ENCODE measurements at places on chromosomes 12 and 14.

GRCh38 chr14:99909513-99910064, 116.4 kb downstream of the EML1 start:
- no peak for DNase-seq

GRCh38 chr12:109016978-109017377, 3.9 kb downstream of the SVOP start:
- DNase-seq = no peak

DNA sequence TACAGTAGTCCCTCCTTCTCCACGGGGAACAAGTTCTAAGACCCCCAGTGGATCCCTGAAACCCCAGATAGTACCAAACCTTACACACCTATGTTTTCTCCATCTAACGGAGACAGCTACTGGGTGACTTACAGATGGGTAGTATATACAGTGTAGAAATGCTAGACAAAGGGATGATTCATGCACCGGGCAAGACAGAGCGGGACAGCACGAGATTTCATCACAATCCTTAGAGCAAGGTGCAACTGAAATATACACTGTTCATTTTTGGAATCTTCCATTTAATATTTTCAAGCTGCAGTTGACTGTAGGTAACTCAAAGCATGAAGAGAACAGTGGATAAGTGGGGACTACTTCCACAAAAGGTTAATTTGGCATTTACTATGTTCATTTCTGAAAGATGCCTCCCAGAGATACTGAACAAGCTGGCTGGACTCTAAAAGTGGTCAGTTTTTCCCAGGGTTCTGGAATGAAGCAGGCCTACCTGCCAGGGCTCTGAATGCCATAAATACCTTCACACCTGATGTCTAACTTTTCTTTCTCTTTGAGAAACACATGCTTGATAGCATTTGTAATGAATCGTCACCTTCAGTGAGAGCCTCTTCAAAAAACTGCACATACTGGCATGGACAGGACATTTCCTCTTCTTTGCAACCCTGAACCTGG, 127.7 kb upstream of the FOXN3 start:
- DNase-seq = no peak

DNA sequence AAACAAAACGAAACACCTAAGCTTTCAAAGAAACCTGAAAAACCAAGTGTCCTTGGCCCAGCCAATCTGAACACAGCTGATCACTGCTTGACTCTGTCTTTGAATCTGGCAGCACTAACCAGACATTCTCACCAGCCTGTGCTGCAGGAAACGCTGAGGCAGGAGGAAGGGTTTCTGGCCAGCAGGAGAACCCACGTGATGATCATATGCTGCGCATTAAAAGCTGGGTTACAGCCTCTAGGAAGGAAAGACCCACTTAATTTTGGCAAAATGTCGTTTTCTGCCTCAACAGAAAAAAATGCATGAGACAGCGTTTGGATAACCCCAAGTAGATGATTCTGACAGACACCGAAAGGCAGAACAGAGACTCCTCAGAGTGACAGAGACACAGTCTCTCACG, 9.8 kb downstream of the APPL2 start:
- no peak for DNase-seq

- no peak for DNase-seq
These were observed 19.5 kb upstream of the CMKLR1 start for GRCh38 chr12:108358580-108358965.

DNA sequence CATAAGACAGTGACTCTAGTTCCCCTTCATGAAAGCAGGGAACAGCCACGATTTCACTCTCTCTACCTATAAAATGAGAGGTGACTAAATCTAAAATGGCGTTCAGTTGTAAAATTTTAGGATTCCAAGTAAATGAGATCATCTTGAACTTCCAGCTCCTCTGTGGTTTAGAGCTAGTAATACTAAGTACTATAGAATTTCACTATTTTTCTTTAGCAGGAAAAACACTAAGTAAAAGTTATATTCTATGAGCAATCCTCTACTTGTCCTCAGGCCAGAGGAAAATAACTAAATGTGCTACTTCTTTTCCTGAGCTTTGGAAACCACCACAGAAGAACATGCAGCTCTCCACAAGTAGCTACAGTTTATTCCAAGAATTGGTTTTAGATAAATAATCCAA, 55.6 kb downstream of the NIN start:
- DNase-seq = no peak

GRCh38 chr12:114961491-114961890, 277.5 kb upstream of the TBX3 start:
- DNase-seq = no peak

DNA sequence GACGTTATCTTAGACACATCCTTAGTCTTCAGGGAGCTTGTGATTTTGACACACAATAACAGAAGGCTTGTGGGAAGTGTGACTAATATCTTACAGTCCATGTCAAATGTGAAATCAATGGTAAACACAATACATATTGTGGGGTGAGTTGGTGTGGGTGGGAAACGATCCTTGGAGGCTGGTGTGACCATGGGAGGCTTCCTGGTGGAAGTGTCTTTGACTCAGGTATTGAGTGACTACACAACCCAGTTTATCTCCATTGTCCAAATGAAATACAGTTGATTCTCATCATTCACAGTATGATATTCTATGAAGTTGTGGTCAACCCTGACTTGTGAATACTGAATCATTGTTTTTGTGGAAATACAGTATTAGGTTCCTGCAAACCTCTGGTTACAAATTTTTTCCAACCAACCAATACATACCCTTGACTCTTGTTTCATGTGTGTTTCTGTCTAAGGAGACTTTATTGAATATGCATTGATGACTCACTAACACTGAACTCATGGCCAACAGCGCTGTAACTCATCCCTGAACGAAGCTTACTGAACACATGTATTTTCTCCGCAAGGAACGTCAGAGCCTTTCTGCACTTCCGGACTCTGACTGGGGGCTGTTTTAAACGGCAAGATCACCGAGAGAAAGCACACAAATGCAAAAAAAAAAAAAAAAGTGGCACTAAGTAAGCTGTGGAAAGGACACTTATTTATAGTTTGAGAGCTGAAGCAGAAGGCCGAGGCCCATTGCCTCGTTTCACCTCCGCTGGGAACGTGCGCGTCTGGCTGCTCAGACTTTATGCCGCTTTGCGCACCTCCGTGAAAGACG, 59.0 kb downstream of the CLMN start:
- no peak for DNase-seq
